Activated CD8-positive, alpha-beta T cell treated with anti-CD3 and anti-CD28 coated beads, Interleukin-2, amount 10 ng/mL, durations not matched to agents 7 days and 5 days (primary cell): ENCODE measurements at places on chromosomes 7 and 10. TPM values are rescaled to one million over a fixed set of nuclear protein-coding genes. Genes with fewer than 3 reads are reported as not detected.

Gene LRRD1
- total RNA-seq = 0.13 TPM

DNA sequence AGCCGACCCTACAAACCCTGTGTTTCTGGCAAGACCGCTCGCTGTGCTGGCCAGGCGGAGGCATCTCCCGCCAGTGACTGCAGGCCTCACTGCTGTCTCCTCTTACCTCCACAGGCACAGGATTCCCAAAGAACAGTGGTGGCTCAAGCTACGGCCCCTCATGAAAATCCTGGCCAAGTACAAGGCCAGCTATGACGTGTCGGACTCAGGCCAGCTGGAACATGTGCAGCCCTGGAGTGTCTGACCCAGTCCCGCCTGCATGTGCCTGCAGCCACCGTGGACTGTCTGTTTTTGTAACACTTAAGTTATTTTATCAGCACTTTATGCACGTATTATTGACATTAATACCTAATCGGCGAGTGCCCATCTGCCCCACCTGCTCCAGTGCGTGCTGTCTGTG, 36.2 kb downstream of the PITRM1 start:
- DNase-seq = no peak

DNA sequence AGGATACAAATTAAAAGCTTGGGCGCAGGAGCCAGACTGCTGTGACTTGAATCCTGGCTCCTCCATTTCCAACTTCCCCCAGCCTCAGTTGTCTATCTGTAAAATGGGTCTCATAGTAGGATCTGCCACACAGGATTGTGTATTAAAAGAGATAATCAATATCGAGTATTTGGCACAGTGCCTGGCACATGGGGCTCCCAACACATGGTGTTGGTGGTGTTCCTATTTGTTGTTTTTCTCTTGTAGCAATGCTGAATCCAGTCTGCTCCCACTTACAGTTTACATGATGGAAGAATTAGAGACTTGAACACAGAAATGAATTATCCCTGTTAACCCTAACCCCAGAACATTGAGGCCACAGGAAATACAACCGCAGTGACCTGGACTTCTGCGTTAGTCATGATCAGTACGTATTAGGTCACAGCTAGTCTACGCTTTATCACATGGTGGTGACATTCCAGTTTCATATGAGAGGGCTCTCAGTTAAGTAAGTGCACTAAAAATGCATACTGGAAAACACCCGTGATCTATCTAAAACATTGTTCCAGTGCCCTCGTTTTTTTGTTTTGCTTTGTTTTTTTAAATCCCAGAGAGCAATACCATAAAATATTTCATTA, 169.5 kb upstream of the KLF14 start:
- no peak for DNase-seq

GRCh38 chr10:3429676-3430075, 257.1 kb upstream of the PITRM1 start:
- DNase-seq = no peak

Gene PKD2L1
- 0.10 TPM for total RNA-seq

Gene PRLHR
- total RNA-seq = not detected

GRCh38 chr10:69734797-69735468, 66.8 kb upstream of the COL13A1 start:
- peak; percentile 50 for DNase-seq

Gene SP8
- total RNA-seq = not detected

GRCh38 chr10:17029581-17030271, 99.9 kb downstream of the CUBN start:
- peak; percentile 82 for DNase-seq

DNA sequence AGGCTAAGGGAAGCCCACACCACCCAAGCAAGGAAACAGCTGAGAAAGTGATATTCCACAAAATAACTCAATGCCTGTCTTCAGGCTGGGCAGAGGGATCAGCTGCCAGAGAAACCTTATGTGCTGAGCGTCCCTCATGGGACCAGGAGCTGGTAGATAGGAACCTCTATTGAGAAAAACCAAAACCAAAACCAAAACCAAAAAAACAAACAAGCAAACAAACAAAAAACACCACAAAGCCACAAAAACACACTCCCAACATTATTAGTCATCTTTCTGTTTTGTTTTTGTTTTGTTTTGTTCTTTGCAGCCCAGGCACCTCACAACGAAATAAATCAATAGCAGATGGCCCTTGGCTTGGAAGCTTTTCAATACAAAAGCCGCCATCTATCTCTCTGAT, 760.8 kb upstream of the CELF2 start:
- no peak for DNase-seq

Gene GJD4
- not detected for total RNA-seq

GRCh38 chr7:112080441-112080840, 125.8 kb downstream of the DOCK4 start:
- no peak for DNase-seq

Gene PON1
- total RNA-seq = not detected

DNA sequence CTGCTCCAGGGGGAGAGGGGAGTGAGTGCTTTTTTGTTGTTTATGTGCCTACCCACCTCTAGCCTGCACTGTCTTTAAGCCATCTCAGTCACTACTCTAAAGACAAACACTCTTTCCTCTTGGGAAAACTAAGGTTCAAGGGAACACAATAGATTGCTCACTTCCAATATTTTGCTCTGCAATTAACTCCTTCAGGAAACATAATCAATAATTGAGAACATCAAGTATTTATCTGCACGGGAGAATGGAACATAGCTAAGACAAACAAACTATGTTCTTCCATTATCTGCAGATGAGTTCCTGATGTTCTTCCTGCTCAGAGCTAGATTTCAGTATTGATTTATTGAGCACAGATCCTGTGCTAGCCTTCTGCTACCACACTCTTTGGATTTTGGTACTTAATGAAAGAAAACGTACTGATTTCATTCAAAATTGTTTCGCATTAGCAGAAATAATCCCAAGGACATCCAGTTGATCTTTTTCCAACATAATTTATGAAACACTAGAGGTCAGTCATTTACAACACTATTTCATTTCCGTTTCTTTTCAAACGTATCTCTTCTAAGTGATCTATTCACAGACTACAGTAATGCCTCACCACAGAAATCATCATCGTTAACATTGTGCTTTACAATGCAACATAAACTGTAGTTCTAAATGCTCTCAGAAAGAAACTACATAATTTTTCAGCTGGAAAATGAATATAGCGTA, 8.3 kb downstream of the NEBL start:
- DNase-seq = no peak

DNA sequence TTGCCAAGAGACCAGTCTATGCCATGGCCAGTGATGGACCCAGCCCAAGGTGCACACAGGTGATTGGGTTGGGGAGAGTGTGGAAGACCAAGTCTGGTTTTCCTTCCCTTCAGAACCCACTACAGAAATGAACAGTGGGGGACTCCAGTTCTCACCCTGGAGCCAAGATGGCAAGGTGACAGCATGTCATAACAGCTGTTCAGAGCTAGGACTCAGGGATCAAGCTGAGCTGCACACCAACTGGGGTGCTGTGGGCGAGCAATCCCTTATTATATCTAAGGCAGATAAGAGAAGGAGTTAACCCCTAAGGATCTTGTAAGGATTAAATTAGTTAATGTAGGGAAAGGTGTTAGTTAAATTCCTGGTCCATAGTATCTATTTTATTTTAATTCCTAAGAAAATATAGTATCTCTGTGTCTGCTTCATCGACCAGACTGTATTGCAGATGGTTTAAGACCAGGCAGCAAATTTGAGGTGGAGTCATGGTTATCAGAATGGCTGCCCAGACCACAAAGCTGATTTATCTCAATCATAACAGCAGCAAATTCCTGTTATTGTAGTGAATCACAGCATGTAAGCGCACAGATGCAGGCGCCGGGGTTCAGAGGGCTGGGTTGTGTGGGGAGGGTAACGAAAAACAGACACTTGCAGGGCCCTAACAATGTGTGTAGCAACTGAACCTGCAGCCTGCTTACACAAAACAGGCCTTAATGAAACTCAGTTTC, 208.7 kb upstream of the ZNF32 start:
- DNase-seq = peak; percentile 16

DNA sequence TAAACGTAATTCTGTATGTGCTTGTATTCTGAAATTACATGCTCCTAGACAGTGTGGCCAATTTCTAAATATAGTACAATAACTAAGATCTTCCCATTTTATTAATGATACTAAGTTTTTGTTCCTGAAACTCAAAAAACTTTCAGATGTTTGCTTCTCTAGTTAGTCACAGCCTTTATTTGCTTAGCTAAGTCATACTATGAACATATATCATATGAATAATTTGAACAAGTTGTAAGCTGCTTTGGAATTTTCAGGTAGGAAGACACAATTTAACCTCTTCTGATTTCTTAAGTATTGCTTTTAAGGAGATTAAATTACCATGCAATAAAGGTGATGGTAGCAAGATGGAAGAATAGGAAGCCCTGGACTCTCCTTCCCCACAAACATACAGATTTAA, 148.7 kb downstream of the AMPH start:
- no peak for DNase-seq

GRCh38 chr10:4978870-4979269, 15.7 kb downstream of the AKR1C1 start:
- no peak for DNase-seq

- no peak for DNase-seq
Measured at GRCh38 chr7:120053390-120053961, 219.5 kb upstream of the KCND2 start.

Gene PODXL
- total RNA-seq = 1.5 TPM

- DNase-seq = peak; percentile 73
Measured at GRCh38 chr10:102117391-102118159, 2.6 kb downstream of the LDB1 start.

GRCh38 chr7:24517166-24517565, 56.1 kb upstream of the PALS2 start:
- DNase-seq = no peak

GRCh38 chr7:23232966-23233365, 13.6 kb upstream of the GPNMB start:
- no peak for DNase-seq

GRCh38 chr10:6474871-6475270, 105.2 kb downstream of the PRKCQ start:
- DNase-seq = no peak

DNA sequence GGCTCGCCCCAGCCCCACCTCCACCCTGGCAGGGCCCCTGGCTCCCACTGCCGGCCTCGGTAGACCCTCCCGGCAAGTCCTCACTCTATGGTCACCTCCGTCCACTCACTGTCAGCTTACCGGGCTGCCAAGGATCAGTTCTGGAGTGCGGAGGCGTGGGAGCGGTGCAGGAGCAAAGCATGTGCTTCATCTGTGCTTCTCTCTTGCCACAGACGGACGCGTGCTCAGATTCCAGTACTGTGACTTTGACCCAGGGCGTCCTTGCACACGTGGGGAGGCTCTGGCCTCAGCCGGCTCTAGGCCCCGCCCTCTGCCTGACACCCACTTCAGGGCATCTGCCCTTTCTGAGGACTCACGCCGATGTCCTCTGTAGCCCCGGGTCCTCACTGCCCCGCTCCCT, 547.5 kb upstream of the FOXK1 start:
- DNase-seq = no peak

DNA sequence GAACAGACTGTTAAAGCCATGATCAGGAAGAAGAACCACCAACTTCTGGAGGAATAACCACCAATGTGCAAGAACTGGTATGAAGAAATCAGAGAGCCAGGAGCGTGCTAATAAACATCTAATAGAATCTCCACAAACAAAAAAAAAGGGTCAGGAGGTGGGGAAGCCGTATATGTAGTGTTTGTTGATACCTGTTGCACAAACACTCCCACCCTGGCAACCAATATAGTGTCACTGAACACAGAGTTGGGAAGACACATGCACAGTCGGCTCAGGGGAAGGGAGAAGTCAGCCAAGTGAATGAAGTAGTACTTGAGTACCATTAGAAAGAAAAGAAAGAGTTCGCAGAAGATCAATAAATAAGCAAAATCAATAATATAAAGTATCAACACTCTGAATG, 400.1 kb downstream of the PARD3 start:
- no peak for DNase-seq

Gene NKX2-3
- total RNA-seq = not detected

Gene CRYGN
- total RNA-seq = 0.34 TPM

DNA sequence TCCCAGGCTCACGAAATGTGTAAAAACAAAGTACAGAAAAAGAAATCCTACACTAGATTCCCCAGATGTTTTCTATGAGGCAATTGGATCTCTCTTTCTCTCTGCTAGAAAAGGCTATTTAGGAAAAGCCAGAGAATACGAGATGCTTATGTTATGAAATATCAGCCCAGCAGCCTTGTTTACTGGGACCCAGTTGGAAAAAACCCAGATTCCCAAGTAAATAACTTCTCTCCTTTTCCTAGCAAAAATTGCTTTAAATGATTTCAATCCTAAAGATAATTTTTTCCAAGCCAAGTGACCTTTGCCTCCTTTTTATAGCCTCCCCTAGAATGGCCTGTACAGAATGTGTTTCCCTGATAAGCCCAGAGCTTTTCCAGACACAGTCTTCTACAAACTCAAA, 199.3 kb downstream of the PLXNA4 start:
- no peak for DNase-seq

DNA sequence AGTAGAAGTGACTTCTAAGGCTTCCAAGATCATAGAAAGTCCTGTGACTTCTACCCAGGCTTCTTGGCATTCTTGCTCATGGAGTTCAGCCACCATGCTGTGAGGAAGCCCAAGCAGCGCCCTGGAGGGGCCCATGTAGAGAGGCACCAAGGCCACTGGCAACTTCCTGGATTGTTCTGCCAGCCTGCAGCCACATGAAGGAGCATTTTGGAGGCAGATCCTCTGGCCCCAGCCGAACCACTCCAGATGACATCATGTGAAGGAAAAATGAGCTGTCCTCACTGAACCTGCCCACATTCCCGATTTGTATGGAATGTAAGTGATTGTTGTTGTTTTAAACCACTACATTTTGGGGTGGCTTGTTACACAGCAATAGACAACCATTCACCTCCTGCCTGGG, 51.5 kb upstream of the MNX1 start:
- no peak for DNase-seq

Gene LRRC61
- total RNA-seq = 21.4 TPM

- DNase-seq = no peak
Measured at GRCh38 chr7:12494687-12495024, 75.9 kb upstream of the SCIN start.

DNA sequence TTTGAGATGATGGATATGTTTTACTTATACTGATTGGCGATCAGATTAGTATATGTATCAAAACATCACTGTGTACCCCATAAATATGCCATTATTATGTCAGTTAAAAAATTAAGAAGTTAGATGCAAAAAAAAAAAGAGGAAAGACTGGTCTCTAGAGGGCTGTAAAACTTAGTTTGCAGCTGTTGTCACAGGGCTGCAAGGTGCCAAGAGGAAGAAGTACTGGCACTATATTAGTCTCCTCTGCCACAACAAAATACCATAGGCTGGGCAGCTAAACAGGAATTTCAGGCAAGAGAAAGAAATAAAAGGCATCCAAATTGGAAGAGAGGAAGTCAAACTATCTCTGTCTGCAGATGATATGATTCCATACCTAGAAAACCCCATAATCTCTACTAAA, 177.8 kb upstream of the PLPP4 start:
- no peak for DNase-seq

Gene ZPBP
- not detected for total RNA-seq

Gene ZNF777
- total RNA-seq = 12.9 TPM
